ENCODE measurements at places on chromosomes 3 and 15.

GRCh38 chr15:98823616-98824015 is 175.3 kb downstream of the IGF1R start:
- no peak for DNase-seq

GRCh38 chr15:75573648-75574384 is 5.3 kb downstream of the PTPN9 start:
- DNase-seq: no peak

GRCh38 chr3:105868431-105868741 is 426 bp downstream of the CBLB start:
- DNase-seq: peak; percentile 61

DNA sequence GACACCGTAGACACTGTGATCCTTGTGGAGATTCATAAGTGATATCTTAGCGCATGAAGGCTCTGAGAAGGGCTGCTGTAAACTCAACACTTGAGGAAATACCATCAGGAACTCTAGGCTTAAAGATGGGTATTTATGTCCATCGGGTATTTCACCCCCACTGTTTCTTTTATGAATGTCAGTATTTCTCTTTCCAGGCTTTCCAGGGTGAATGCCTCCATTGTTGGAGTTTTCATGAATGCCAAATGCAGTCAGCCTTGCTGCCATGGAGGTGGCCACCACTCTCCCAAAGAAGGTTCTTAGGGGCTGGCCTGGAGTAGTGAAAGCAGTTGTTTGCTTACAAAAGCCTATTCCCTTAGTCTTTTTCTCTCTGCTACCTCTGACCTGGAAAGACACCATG is 259.2 kb downstream of the SLCO3A1 start:
- DNase-seq: no peak

- DNase-seq: no peak
Observed at GRCh38 chr3:72086743-72087087, 301.8 kb upstream of the PROK2 start.

DNA sequence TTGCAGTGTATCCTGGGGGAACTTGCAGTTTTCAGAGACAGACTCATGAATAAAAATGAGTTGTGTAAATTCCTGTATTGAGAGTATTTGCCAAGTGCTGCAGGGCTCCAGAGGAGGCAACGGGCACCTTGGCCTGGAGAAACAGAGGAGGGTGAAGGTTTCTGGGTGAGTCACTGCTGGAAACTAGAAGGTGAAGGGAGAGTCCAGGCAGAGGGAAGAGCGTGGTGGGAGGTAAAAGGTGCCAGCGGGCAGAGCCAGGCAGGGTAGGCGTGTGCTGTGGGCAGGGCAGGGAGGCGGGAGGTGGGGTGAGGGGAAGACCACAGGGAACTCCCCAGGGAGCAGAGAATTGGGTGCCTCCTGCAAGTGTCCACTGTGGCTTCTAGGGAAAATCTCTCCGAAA is 120.8 kb downstream of the SLCO3A1 start:
- DNase-seq: no peak

GRCh38 chr3:69748503-69748902 is 9.2 kb downstream of the MITF start:
- DNase-seq: no peak

GRCh38 chr3:144294659-144295538 is 323.3 kb downstream of the DIPK2A start:
- DNase-seq: no peak

DNA sequence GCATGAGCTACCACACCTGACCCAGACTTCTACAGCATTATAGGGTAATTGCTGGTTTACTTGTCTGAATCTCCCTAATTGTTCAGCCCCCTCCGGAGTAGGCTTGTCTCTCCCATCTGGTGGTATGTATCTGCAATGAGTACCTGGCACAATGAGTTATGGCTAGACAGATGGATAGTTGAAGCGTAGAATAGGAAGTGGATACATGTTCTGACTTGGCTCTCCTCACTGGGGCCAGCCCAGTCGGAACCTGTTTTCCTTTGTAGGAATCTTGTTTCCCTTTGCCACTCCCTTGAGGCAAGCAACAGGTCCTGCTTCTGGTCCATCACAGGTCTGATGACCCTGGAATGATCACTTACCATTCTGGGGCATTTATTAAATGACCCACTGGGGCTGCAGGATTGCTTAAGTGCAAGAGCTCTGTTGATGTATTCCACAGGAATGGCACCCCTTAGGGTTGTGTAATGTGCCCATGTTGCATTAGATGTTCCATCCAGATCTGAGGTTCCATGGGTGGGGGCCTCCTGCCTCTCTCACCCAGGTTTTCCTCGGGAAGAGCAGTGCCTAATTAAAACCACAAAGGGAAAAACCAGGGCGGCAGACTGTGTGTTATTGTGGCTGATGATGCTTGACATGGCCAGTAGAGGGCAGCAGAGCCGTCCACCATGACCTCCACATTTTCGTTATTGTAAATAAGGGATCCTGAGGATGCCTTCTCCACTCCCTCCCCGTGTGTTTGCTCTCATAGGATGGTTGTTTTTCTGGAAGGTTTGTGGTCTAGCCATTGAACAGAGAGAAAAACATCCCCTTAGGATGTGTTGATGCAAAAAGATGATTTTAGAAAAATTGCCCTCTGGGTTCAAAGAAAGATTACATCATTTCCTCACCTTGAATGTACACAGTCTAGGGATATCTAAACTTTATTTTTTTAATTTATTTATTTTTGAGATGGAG is 58.0 kb downstream of the CMTM8 start:
- peak; percentile 62 for DNase-seq

DNA sequence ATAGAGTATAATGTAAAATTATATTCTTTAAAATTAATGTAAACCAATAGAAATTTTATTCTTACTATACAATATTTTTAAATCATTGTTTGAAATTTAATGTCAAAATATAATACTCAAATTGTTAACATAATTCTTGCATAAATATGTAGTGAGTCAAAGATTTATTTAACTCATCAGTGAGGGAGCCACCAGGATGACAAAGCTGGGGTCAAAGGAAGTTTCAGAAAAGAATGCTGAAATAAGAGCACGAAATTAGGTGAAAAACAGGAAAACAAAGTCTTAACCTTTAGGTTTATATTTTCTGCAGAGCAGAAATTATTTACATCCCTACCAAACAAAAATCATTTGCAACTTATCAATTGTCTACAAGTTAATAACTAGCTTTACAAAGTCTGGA is 74.1 kb downstream of the DIPK2A start:
- DNase-seq: peak; percentile 50

DNA sequence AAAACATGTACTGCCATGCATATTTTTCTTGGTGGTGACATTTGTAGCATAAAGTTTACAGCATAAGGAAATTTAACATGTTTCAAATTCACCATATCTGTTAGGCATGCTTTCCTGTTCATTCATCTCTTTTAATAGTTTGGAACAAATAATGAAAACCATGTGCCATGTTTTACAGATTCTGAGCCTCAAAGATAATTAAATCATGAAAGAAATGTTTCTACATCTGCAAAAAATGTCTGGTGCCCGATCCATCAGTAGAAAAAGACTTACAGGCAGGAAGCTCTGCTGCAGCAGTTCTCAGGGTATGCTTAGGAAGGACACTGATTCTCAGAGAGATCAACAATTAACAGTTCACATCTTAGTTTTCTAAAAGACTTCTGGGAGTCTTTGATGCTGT is 316.2 kb downstream of the IL5RA start:
- DNase-seq: no peak

GRCh38 chr15:80608688-80609087 is 86.4 kb upstream of the ABHD17C start:
- DNase-seq: no peak

GRCh38 chr3:11779626-11780025 is 67.1 kb downstream of the TAMM41 start:
- no peak for DNase-seq

GRCh38 chr3:141796081-141796888 is 33.1 kb downstream of the GRK7 start:
- DNase-seq: peak; percentile 55

All from iris pigment epithelial cell (primary cell).